ENCODE measurements at places on chromosomes 2 and 18.

- no peak for DNase-seq
These were observed 99.5 kb upstream of the MMADHC start for GRCh38 chr2:149687052-149687427.

DNA sequence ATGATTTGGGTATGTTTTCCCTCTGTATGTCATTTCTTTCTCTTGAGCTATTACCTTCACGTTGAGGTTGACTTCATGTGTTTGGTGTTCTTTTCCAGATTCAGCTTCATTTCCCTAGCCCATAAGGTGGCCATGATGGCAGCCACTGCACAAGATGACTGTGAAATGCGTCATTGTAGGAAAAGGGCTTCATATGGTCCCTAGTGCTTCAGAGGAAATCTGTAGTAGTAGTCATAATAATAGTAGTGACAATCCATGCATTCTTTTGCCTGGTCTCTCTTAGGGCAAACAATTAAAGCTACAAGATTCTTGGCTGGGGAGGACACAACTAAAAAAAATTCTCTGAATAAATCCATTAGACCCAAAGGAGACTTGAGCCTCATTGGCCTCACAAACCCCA is 28.4 kb downstream of the AOX1 start:
- no peak for DNase-seq

GRCh38 chr18:23934252-23934651 is 80.3 kb upstream of the TTC39C start:
- no peak for DNase-seq

DNA sequence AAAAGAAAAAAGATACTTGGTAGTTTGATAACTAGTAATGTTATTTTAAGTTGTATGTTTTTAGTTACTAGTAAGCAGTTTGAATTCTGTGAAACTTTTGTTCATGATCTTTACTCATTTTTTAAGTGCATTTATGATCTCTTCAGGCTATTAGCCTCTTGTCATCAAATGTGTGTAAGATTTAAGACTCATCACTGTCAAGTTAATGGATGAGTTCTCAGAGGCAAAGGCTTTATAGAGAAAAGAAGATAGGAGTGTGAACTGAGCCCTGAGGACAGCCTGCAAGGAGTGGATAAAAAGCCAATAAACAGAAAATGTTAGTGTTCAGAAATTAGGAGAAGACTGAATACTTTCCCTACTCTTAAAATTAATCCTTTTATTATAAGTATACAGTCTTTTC is 13.5 kb downstream of the NDUFV2 start:
- no peak for DNase-seq

DNA sequence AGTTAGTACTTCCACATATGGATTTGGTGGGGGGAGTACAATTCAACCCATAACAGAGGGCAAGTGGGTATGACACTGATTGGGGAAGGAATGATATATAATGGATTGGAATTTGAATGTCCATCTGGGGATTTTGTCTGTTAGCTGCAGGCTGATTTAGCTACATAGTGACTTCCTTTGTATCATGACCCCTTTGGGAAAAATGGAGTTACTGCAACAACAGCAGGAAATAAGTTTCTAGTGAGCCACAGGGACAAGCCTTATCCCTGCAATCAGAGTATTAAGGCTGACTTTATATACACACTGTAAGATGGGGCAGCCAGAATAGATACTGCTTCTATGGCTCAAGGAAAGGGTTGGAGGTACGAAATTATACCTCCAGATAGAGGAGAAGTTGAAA is 404.4 kb upstream of the MEIS1 start:
- DNase-seq = no peak

DNA sequence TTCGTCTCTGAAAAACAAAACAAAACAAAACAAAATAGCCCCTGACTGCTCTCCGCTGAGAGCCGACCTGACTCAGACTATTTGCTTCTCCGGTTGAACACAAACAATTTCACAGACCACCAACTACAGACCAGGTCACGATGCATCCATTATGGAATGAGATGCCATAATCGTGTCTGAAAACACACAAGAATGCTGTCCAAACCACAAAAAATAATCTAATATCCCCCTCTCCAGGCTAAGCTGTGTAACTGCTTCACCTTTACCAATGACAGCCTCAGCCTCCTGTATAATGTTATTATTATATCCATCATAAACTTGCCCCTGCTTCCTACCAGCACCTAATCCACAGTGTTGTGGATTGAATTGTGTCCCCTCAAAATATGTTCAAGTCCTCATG is 114.7 kb downstream of the DNAH6 start:
- no peak for DNase-seq

DNA sequence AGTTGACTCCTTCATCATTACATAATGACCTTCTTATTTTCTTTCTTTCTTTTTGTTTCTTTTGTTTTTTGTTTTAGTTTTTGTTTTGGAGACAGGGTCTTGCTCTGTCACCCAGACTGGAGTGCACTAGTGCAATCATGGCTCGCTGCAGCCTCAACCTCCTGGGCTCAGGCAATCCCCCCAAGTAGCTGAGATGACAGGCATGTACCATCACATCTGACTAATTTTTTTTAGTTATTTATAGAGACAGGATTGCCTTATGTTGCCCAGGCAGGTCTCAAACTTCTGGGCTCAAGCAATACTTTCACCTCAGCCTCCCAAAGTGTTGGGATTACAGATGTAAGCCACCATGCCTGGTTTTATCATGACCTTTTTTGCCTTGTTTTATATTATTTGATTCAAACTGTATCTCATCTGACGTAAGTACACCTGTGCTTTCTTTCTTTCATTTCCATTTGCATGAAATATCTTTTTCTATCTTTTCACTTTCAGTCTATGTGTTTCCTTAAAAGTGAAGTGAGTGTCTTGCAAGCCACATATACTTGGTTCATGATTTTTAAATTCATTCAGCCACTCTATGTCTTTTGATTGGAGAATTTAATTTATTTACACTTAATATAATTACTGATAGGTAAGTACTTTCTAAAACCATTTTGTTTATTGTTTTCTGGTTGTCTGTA is 39.1 kb downstream of the SP100 start:
- no peak for DNase-seq

GRCh38 chr2:60531701-60532133 is 21.7 kb downstream of the BCL11A start:
- no peak for DNase-seq

DNA sequence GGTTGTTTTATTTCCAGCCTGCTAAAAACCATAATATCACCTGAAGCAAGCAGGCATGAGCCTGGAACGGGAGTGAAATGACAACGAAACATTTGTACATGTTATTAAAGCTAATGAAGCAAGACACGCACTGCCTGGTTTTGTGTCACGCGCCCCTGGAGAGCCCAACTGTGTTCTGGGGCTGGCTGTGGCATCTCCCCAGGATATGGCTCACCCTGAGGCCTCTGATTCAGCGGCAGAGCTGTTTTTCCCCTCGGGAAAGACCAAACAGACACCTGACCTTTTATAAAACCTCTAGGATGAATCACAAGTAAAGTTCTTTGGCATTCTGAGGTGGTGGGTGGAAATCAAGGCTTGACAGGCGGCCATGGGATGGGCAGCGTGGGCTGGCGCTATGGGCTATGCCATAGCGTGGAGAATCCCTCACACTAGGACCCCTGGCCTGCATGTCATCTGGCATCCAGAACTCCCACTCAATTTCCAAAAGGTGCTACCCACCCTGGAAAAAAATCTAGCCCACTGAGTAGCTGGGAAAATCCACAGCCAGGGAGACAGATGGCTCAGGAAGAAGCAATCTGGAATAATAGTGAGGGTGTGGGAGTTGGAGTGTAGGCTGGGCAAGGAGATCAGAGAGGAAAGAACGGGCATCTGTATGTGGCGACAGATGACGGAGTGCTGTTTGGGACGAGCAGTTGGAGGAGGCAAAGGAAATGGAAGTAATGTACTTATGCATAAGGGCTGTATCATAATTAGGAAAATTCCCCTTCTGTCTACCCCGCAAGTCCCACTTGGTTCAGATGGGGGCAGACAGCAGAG is 262.0 kb downstream of the AFF3 start:
- no peak for DNase-seq

- no peak for DNase-seq
These were observed 40.4 kb upstream of the GATA6 start for GRCh38 chr18:22128954-22129353.

- no peak for DNase-seq
These were observed 79.1 kb downstream of the PLCL1 start for GRCh38 chr2:197883354-197884032.

- DNase-seq = no peak
These were observed 25.1 kb downstream of the ANXA4 start for GRCh38 chr2:69767034-69767433.

DNA sequence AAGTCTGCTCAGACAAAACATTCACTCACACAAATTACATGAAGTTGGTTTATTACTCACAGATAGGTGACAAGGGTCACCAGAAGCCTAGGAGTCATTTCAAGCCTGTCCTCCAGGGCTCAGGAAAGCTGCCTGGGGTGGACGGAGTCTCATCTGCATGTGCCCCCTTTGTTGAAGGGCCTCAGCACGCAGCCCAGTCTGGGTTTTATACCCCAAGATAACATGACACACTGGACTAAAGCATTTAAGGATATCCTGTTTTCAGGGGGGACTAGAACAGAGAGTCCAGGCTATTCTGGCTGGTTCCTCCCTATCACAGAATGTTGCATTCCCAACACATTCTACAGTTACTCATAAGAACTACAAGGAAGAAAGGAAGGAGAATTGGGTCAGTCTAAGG is 164.7 kb downstream of the MREG start:
- DNase-seq = no peak

DNA sequence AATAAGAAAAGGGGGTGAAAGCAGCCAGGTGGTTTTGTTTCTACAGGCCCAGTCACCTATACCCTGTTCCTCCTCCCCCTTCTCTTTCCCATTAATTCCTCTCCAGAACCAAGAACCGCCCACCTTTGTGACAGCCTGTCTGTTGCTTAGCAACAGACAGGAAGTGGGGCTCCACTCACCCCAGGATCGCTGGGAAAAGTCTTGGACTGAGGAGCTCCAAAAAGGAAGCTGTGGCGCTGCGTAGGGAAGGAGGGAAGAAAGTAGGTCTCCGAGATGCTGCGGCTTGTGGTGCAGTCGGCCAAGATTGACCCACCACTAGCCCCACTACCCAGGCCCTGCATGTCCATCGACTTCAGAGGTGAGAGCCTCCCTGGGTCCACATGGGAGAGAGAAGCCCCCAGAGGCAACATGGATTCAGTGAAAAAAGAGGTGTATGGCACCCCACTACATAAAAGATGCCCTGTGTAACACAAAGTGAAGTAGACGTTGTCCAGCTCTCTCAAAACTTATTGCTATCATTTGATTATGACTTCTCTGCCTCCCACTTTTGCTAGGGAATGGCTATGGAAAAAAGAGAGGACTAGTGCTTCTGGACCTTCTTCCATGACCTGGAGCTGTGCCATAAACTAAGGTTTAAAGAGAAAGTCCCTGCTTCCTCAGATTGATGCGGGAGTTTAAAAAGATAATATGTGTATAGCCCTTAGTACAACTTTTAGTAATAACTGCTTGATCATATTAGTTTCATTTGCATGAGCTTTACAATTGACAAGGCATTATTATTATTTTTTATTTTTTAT is at the start of gene FER1L5:
FER1L5 (plus strand) TSS at position 201 of the 797 bp plus-strand sequence; CDS start at position 274, 73 bp downstream.
- DNase-seq = no peak

DNA sequence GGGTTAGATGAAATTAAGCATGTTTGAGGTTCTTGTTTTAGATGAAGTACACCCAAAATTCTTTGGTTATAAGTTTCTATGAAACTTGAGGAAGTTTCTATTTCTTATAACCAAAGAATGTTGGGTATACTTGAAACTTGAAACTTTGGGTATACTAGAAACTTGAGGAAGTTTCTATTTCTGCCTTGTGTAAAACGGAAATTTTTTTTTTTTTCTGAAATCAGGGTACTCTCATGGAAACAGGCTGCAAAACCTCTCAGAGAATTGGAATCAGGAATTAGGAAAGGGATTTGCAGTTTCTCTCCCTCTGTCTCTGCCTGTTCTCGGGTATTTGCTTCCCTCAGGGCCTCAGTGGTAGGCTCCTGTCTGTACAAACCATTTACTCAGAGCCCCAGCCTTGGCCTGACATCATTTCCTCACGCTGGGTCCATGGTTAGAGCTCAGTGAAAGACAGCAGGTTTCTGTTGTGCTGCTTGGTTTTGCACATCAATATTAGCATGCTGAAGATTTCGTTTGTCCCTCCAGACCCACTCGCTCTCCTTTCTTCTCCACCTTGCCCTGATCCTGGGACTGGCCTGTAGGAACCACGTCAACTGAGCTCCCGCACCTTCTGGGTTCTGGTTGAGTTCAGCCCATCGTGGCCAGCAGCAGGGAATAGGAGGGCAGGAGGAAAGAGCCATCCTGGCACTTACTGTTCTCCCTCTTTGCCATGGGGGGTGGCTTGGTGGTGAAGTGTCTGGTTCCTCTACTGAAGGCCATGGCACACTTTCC is 106.4 kb downstream of the POLR1A start:
- no peak for DNase-seq

DNA sequence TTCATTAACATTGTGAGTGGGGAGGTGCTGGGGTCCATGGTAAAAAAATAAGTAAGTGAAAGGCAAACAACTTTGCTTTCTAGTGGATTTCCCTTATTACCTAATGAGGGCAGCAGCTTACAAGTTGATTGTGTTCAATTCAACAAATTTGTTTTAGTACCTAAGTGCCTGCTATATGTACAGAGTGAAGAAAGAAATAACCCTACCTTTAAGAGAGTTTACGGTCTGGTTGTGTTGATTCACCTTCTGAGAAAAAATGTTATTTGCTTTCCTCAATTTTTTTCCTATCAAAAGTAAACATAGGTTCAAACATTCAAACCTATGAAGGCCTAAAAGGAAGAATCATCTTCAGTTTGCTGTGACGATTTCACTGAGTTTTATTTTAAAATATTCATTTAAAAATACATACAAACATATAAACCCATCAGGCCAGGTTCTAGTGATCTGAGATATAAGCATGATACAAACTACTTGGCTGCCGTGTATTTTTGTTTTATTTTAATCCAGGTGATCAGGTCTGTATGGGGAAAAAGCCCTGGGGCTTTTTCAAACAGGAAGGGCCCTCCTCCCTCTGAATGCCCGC is 1.5 kb upstream of the SPTBN1 start:
- no peak for DNase-seq

DNA sequence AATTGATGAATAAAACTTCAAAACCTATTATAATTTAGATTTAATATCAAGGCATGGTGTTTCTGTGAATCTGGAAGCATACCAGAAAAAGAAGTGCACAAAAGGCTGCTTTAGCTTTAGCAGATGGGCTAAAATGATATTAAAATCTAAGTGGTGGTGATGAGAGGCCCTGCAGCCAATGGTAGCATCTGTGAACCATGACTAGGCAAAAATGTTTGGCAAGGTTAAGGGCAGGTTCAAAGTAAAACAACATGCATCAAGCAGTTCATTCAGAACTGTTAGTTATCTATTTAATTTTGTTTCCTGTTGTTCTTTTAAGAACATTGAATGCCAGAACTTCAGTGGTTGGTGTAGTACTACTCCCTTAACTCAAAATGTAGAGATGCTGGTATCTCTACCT is 1736.9 kb upstream of the CELF4 start:
- no peak for DNase-seq
